ENCODE measurements at places on chromosomes 4 and X. TPM values are rescaled to one million over a fixed set of nuclear protein-coding genes. Genes with fewer than 3 reads are reported as not detected.

GRCh38 chr4:145845118-145845517, 93.5 kb downstream of the ZNF827 start:
- DNase-seq, result no peak

Gene RAB40A
- not detected for total RNA-seq

Gene SPP1
- 8.0 TPM for total RNA-seq

DNA sequence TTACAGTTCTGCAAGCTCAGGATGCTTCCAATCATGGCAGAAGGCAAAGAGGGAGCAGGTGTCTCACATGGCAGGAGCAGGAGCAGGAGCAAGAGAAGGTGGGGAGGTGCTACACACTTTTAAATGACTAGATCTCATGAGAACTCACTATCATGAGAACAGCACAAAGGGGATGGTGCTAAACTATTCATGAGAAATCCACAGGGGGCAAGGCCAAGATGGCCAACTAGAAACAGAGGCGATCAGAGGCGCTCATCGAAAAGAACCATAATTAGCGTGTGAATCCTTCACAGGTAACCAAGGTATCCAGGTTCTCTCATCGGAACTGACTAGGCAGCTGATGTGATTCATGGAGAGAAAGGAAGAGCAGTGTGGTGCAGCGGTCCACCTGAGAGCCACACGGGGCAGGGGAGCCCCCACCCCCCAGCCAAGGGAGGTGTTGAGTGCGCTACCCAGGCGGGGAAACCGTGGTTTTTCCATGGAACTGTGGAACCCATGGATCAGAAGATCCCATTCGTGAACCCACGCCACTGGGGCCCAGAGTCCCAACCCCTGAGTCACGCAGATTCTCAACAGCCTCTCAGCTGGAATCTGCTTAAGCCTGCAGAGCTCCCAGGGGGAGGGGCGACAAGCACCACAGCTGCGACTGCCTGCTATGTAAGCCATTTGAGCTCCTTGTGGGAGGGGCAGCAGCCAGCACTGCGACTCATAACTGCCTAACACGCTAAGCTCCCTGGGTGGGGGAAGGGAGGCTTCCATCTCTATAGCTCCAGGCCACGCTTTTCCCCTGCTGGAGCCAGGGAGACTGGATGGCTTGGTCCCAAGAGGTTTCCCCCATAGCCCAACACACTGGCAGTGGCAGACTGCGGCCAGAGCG, 46.7 kb downstream of the FGF16 start:
- no peak for DNase-seq

GRCh38 chr4:99832321-99832720, 15.7 kb downstream of the DAPP1 start:
- no peak for DNase-seq

GRCh38 chr4:61520166-61520565, 320.0 kb downstream of the ADGRL3 start:
- no peak for DNase-seq

DNA sequence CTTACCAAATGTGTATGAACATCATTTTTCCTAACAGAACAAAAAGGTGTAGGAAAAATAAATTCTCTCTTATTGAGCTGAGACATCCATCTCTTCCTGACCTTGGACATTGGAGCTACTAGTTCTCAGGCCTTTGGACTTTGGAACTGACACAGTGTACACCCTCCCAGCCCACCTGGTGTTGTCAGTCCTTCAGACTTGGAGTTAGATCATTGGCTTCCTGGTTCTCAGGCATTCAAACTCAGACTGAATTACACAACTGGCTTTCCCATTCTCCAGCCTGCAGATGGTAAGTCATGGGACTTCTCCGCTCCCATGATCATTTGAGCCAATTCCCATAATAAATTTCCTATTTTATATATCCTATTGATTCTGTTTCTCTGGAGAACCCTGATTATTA, 84.8 kb upstream of the EDNRA start:
- DNase-seq, result no peak

Gene SLC25A43
- 2.4 TPM for total RNA-seq

- no peak for DNase-seq
Observed at GRCh38 chrX:71615056-71615455, 3.3 kb downstream of the CXCR3 start.

Gene IL2RG
- 1.5 TPM for total RNA-seq

DNA sequence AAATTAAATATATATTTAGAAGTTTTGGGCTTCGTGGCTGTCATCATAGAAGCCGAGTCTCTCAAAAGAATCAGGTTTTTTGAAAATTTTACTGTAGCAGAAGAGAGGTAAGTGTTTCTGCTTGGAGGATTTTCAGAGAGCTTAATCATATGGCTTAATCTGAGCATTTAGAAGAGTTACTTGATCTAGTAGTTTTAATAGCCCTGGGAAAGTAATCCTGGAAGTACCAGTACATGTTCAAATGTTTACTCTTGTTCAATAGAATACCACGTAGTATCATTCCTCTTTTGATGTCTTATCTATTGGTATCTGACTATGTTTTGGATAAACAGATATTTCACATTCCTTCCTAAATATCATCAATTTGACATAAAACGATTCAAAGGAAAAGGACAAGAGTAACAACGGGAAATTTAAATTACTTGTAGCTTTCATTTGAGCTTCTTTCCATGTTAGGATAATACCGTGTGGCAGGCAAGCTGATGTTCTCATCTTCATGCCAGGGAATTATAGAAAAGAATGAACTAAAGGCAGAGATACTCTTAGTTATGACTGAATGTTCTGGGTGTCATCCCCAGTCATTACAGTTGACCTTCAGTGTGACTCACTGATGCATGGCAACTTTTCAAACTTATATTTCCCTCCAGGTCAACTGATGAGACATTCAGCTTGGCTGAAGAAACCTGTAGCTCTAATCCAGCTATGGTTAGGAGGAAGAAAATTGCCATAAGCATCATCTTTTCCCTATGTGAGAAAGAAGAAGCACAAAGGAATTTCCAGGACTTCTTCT, 89.8 kb downstream of the FNIP2 start:
- no peak for DNase-seq

- DNase-seq, result no peak
Observed at GRCh38 chrX:153336121-153336894, 2.4 kb downstream of the ZNF275 start.

DNA sequence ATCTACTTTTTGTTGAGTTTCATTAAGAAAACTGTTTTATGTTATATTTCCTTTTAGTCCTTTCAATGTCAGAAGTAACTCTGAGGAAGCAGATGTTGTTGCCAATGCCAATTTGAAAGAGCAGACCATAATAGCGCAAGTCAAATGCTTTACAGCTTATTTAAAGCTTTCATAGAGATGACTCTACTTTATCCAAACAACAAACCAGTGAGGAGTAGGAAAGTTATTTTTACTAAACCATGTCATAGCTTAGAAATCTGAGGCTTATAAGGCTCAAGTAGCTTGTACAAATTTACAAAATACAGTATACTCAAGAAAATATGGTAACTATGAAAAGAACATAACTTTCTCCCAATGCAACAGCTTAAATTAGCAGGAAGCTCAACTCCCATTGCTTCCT, 40.1 kb upstream of the SPOCK3 start:
- DNase-seq, result no peak

Gene ARR3
- not detected for total RNA-seq

GRCh38 chr4:6869944-6870343, 39.7 kb upstream of the TBC1D14 start:
- peak; percentile 74 for DNase-seq

GRCh38 chrX:120477453-120477852, 8.4 kb upstream of the LAMP2 start:
- no peak for DNase-seq

GRCh38 chr4:1807332-1807777, 14.3 kb downstream of the FGFR3 start:
- no peak for DNase-seq

DNA sequence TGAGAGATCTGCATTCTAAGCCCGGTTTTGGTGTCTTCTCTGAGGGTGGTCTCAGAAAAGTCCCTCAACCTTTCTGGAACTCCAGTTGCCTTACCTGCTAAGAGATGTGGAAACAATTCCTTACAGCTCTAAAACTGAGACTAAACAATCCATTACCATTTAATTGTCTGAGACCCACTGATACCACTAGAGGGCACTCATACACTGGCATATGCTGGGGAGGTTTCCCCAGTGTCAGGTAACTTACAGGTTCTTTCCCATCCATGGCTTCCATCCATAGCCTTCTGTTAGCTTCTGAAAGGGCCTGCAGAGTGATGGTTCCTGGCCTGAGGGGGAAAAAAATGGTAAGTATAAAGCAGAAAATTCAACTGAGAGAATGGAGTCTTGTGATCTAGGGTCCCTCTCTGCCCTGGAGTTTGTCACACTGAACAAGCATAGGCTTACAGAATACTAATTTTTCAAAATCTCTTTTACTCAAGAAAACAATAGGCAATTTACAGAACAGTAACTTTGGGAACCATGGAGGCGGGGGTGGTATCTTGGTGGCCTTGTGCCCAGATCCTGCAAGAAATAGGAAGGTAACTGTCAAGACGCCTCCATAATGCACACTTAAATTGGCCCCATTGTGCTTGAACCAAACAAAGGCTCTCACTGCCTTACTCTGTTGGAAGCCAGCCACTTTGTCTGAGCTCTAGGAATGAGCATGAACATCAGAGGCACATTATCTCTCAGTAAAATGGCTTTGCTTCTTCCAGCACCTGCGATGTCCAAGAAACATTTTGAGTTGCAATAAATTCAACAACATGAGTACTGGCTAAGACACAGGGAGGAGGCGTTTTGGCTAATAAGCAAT, 236.1 kb downstream of the OPHN1 start:
- DNase-seq, result no peak

Data from psoas muscle (tissue), 8 donors.